ENCODE measurements at places on chromosomes 12 and 14. TPM values are rescaled to one million over a fixed set of nuclear protein-coding genes. Genes with fewer than 3 reads are reported as not detected.

DNA sequence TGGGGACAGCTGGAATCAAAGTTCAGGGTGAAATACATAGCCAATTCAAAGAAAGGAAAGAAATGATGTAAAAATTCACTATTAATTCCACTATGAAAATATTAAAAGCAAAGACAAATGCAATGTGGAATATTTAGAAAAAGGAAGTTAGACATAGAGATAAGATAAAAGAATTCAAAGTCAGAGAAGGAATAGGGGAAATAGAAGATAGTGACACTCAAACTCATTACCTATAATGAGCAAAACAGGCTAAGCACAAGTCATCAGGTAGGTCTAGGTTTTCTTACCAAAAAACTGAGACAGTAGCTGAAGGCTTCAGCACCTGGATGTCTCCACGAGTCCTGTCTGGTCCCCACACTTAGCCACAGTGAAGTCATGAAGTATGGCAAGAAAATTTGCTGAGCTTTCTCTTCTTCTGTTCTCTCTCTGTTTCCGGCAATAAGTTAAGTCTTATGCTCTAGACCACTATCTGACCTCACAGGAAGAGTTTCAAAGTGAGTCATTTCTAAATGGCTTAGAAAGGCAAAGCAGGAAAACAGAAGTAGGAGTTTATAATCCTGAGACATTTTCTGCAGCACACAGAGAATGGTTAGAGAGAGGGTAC, at the start of gene C3AR1:
TSS of gene C3AR1 (minus strand) at position 369 of the 604 bp plus-strand sequence. CDS start 6,174 bp downstream, outside the sequence.
- no peaks in the 10 kb centered on the region for H3K27me3 ChIP-seq
- H3K4me3 ChIP-seq = peak within 1 kb of the TSS; percentile 47
- H3K36me3 ChIP-seq = no peaks in the 10 kb centered on the region
- peak within 1 kb of the TSS; percentile 80 for H3K27ac ChIP-seq
- DNase-seq = no peak

GRCh38 chr14:69408331-69408960, 10.0 kb downstream of the SLC39A9 start:
- no peaks in the 10 kb centered on the region for H3K27me3 ChIP-seq
- no peak overlapping the region for H3K27ac ChIP-seq
- DNase-seq = no peak
- no peak overlapping the region for H3K4me3 ChIP-seq
- H3K4me1 ChIP-seq = peaks cover 14% of the 10 kb centered on the region

- H3K27me3 ChIP-seq = no peaks in the 10 kb centered on the region
- no peak overlapping the region for H3K4me3 ChIP-seq
- H3K36me3 ChIP-seq = no peaks in the 10 kb centered on the region
- no peaks in the 10 kb centered on the region for H3K4me1 ChIP-seq
- DNase-seq = no peak
These were observed 416.5 kb downstream of the NRXN3 start for GRCh38 chr14:78586681-78587080.

- DNase-seq = no peak
- H3K27ac ChIP-seq = no peak overlapping the region
- H3K4me3 ChIP-seq = no peak overlapping the region
- peaks cover 39% of the 10 kb centered on the region for H3K27me3 ChIP-seq
- H3K4me1 ChIP-seq = peaks cover 1% of the 10 kb centered on the region
These were observed 4.8 kb upstream of the KCNA5 start for GRCh38 chr12:5038781-5039311.

GRCh38 chr14:101926085-101926484, 38.3 kb upstream of the DYNC1H1 start:
- no peak overlapping the region for H3K27ac ChIP-seq
- no peak overlapping the region for H3K4me3 ChIP-seq
- no peaks in the 10 kb centered on the region for H3K27me3 ChIP-seq
- H3K36me3 ChIP-seq = peaks cover 4% of the 10 kb centered on the region

DNA sequence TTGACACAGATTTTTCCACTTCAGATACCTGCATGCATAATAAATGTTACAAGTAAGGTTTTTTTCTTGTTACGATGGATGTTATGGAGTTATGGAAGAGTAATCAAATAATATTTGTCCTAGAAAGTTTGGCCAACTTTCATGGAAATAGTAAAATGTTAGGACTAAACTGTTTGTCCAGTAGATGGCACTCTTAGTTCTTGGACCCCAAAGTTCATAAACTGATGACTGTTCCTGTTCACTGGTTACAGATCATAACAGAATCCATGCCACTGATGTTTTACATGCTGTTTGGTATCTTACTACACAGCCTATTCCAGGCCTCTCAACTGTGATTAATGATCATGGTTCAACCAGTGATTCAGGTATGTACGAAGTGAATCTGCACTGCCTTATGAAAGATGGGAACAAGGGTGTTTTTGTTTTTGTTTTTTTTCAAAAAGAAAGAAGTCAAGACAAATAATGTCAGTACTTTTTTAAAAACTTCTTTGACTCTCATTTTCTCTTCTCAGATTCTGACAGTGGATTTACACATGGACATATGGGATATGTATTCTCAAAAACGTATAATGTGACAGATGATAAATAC, 48.8 kb upstream of the SLCO1C1 start:
- no peak for DNase-seq
- no peak overlapping the region for H3K4me3 ChIP-seq
- H3K27me3 ChIP-seq = no peaks in the 10 kb centered on the region

GRCh38 chr14:103362780-103363179, 22.4 kb upstream of the MARK3 start:
- no peak overlapping the region for H3K27ac ChIP-seq
- DNase-seq = no peak
- peaks cover 15% of the 10 kb centered on the region for H3K27me3 ChIP-seq
- peaks cover 17% of the 10 kb centered on the region for H3K36me3 ChIP-seq
- no peak overlapping the region for H3K4me3 ChIP-seq

DNA sequence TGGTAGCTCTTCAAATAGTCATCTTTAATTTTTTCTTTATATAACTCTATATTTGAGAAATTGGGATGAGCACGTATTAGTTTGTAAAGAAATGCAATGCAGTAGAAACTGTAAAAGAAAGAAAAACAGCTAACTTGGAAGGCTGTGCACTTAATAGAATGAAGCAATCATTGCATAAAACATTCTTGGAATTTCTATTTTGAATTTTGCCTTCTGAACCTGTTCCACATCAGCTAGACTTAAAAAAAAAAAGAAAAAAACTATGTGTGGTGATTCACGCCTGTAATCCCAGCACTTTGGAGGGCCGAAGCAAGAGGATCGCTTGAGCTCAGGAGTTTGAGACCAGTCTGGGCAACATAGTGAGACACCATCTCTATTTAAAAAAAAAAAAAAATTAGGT, 29.4 kb downstream of the SCN8A start:
- H3K27me3 ChIP-seq = peaks cover 7% of the 10 kb centered on the region
- no peaks in the 10 kb centered on the region for H3K36me3 ChIP-seq
- no peak overlapping the region for H3K4me3 ChIP-seq
- H3K27ac ChIP-seq = no peak overlapping the region
- DNase-seq = no peak

The TAS2R7 gene
- total RNA-seq = not detected

All from activated naive CD8-positive, alpha-beta T cell treated with anti-CD3 and anti-CD28 coated beads for 36 hours (primary cell).